CD4-positive, alpha-beta T cell treated with Interleukin-17A for 1 hour (primary cell): ENCODE measurements at places on chromosomes 5 and 9.

GRCh38 chr9:2082772-2083171 lies 67.6 kb downstream of the SMARCA2 start:
- DNase-seq: no peak

- peak; percentile 14 for DNase-seq
Measured at GRCh38 chr5:176436656-176437055, 11.5 kb upstream of the FAF2 start.

GRCh38 chr5:173941758-173942401 lies 47.1 kb upstream of the C5orf47 start:
- no peak for DNase-seq

GRCh38 chr9:70256123-70256551 lies 2.6 kb upstream of the SMC5 start:
- DNase-seq: no peak

GRCh38 chr5:126339215-126339805 lies 83.9 kb upstream of the GRAMD2B start:
- DNase-seq: peak; percentile 70

GRCh38 chr9:23590276-23591000 lies 235.6 kb downstream of the ELAVL2 start:
- DNase-seq: peak; percentile 22

GRCh38 chr9:20289423-20290010 lies 332.8 kb downstream of the MLLT3 start:
- DNase-seq: no peak

DNA sequence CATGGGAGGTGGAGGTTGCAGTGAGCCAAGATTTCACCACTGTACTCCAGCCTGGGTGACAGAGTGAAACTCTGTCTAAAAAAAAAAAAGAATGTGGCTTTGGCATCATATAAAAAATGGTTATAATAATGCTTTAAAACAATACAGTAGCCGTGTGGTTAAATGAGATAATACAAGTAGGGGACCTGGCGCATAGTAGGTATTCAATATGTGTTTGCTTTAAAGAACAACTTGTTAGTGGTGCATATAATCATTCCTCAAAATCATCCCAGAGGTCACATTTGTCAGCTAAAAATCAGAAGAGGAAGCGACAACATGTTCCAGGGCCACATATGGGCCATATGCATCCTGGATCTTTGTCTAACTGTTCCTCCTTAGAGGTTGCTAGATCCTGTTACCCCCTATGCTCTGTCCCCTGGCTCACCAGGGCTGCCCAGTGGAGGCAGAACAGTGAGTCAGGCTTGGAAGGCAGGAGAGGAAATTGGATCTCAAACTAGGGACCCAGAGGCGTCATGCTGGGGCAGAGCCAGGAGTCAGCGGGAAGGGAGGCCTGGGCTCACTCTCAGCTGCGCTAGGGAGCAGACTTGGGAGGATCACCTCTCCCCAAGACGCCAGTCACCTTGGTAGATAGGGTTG lies 27.7 kb downstream of the LHX6 start:
- DNase-seq: no peak

GRCh38 chr9:4442806-4443205 lies 47.5 kb upstream of the SLC1A1 start:
- no peak for DNase-seq

- DNase-seq: no peak
Measured at GRCh38 chr5:6552612-6553011, 80.2 kb downstream of the NSUN2 start.

DNA sequence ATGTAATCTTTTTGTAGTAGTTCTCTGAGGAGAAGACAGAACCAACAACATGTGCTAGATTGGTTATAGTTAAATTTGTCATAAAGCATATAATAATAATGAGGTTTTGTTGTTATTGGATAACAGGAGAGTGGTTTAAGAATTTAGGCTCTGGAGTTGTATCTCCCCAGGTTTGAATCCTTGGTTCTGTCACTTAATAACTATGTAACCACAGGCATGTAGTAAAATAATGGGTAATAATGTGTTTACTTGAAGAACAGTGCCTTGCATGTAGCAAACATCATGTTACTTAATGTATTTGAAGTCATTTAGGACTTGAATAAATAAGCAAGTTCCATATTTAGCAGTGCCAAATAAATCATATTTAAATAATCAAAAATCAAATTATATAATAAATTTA lies 55.8 kb downstream of the NSD1 start:
- DNase-seq: no peak

DNA sequence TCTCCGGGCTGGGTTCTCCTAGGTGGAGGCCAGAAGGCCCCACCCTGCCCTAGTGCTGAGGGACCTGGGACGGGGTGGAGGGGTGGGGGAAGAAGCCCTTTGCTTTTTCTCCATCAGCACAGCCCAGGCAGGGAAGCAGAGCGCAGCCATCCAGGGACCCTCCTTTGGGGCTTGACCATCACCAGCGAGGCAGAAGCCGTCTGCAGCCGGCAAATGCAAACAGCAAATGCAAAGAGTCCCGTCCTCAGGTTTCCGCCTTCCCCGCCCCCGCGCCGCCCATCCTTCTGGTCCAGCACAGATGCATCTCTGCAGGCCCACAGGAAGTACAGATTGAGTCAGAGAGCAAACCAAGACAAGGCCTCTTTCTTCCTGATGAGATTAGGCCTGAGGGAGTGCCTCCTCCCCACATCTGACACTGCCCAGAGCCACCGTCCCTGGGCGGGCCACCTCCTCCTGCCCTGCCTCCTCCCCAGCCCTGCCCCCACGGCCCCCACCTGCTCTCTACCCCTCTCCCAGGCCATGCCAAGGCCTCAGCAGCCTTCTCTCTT lies 23.4 kb downstream of the CORO2A start:
- peak; percentile 56 for DNase-seq

GRCh38 chr9:36063804-36064447 lies 27.2 kb downstream of the RECK start:
- DNase-seq: no peak

DNA sequence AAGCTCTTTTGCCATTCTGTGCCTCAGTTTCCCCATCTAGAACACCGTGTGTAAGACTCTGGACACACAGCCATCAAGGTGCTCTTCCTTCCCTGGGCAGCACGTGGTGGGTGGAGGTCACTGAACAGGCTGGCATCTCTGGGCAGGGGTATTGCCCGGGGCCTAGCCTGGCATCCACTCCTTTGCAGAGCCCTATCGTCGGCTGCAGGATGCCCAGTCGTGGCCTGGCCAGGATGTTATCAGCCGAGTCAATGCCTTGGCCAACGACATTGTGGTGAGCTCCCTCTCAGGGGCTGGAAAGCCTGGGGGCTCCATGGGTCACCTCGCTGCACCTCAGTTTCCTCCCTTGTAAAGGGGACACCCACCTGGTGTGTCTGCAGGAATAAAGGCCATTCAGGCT lies 4.0 kb downstream of the ADGRD2 start:
- DNase-seq: no peak

GRCh38 chr9:29213417-29214153 lies 1640.3 kb upstream of the C9orf72 start:
- no peak for DNase-seq

GRCh38 chr9:112380825-112381221 lies 915 bp downstream of the HSDL2 start:
- DNase-seq: peak; percentile 19

DNA sequence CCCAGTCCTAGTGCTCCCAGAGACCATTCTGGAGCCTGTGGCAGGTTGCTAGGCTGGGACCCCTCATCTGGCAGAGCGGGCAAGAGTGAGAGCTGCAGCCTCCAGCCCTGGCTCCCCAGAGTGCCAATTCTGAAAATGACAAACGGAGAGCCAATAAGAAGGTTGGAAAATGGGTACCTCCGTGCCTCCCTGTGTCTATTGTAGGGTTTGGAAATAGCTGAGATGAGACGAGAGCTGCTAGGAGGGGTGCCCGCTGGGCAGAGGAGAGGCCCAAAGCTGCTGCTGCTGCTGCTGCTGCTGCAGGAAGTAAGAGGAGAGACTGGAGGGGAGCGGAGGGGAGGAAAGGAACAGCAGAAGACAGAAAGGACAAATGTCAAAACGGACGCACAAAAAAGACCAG lies 36.0 kb upstream of the FUBP3 start:
- DNase-seq: no peak

DNA sequence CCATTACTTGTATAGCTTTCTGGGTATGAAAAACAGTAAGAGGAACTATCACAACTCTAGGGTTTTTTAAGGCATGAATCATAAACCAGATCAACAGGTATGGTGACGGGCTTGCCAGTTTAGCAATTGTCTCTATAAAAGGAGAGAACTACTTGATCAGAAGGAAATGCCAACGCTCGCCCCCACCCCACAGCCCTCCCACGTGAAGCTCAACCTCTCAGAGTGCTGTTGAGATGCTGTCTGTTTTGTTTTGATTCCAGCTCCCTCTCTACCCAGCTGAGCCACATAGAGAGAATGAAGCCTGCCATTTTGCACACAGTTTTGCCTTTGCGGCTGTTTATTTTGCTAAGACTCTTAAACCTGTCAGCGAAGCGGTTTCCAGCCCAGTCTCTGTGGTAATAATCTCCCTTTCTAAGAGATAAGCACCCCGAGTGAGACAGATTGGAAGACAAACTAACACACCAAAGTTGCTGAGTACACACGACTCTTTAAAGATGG lies 257.9 kb upstream of the ANKRD55 start:
- peak; percentile 14 for DNase-seq

DNA sequence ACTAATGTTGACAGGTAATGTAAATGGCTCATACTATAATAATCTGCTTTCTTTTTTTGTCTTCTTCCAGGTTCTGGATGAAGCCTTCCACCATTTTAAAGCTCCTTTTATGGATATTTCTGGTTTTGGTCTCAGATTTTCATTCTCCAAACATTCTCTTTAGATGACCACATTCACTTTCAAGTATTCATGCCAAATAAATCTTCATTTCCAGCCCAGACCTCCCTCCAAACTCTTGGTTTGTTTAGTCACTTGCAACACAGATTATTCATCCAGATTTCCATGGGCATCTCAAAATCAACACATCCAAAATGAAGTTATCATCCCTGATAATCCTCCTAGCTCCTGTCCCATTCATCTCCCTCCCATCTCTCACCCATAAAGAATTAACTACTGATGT lies 40.3 kb upstream of the SVEP1 start:
- DNase-seq: no peak

DNA sequence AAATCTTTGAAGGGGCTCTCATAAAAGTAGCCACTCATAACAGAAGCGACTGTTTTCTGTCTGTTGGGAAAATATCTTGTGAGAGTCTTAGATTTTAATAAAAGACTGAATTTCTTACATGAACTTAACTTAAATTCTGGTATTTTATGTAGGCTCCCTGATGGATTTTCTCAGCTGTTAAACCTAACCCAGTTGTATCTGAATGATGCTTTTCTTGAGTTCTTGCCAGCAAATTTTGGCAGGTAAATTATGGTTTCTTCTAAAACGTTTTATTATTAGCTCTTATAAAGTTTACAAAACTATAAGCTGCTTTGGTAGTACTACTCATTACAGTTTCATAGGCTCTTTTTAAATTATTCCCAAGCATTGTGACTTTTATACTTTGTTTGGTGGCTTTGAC lies 87.0 kb downstream of the ERBIN start:
- DNase-seq: no peak

DNA sequence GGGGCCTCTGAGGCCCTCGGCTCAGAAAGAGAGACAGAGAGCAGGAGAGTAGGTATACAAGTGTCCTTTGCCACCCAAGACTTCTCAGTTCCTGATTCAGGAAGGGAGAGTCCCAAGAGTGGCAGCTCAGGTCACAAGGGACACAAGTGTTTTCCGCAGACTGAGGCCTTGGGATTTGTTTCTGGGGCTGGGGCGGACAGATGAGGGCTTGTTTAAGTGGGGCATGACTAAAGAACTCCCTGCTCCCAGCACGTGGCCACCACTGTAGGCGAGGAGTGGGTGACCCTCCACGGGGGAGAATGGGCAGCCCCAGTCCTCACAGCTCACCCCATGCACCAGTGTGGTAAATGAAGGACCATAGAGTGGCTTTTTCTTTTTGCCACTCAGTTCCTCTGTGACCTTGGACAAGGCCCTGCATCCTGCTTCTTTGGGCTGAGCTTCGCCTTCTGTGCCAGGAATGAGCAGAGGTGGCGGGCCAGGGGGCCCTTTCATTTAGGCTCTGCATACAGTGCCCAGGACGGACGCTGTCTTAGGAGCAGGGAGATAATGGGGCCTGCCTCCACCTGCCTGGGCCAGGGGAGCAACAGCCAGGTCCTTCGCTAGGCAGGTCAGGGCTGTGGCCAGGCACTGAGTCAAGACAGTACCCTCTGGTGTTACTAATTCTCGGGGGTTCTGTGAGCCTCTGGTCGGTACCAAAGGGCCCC lies 50.8 kb downstream of the AMBP start:
- DNase-seq: no peak

DNA sequence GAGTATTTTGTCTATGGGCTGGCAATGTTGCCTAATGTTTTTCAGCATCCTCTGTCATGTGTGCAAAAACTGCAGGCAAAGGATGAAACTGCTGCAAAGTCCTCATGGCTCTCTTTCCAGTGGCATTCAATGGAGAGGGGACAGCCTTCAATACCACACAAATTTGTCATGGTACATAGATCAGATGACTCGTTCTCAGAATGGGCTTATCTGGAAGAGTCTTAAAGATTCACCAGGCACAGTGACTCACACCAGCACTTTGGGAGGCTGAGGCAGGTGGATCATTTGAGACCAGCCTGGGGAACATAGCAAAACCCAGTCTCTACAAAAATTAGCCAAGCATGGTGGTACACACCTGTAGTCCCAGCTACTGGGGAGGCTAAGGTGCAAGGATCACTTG lies 5.3 kb downstream of the CDKN2AIPNL start:
- no peak for DNase-seq

DNA sequence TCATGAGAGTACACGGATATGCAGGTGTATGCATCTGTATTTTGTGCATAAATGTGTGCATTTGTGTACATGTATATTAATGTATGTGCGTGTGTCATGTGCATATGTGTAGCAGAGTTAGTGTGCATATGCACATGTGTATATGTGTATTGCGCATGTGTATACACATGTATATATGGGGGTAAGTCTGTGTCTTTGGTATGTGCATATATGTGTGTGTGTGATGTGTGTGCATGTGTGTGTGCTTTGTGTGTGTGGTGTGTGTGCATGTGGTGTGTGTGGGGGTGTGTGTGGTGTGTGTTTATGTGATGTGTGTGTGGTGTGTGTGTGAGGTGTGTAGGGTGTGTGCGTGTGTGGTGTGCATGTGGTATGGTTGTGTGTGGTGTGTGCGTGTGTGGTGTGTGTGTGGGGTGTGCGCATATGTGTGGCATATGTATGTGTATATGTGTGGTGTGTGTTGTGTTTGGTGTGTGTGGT lies 13.1 kb upstream of the CTSL start:
- no peak for DNase-seq

GRCh38 chr9:105259731-105260612 lies 15.5 kb downstream of the SLC44A1 start:
- no peak for DNase-seq

DNA sequence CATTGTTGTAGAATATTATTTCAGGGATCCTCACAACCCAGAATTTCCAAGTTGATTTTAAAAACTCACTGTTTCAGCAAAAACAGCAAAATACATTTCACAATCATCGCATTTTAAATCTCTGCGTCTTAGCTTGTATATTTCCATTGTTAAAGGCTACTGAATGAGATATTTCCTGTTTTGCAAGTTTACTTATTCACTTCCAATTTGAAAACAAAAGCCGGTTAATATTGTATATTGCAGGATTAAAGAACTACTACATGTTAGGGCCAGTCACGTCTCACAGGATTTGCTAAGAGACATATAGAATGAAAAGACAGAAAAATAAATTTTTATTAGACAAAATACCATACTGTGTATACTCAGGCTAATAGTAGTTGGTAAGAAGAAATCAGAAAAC lies 395.9 kb upstream of the CDH9 start:
- no peak for DNase-seq
